ENCODE measurements at places on chromosomes 4 and X.
A peak's percentile ranks its signal among the peaks of the same experiment; 100 is the strongest.

GRCh38 chr4:123299212-123299691 is 97.3 kb upstream of the SPRY1 start:
- ATAC-seq: no peak

DNA sequence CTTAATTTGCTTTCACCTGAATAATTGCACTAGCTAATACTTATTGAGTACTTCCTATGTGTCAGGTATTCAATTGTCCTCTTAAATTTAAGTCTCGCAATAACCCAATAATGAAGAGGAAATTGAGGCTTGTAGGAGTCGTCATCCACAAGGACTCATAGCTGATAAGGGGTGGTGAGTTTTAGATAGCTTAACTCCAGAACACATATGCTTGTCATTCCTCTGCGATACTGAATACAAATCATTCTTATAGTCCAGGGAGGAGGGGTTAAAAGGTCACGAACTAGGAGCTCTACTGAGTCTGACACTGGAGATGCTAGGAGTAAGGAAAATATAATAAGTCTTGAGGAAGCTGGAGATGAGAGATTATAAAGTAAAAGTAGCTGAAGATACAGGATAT is 1.4 kb upstream of the PACRGL start:
- no peak for ATAC-seq

GRCh38 chr4:36163198-36163597 is 81.1 kb downstream of the ARAP2 start:
- no peak for ATAC-seq

DNA sequence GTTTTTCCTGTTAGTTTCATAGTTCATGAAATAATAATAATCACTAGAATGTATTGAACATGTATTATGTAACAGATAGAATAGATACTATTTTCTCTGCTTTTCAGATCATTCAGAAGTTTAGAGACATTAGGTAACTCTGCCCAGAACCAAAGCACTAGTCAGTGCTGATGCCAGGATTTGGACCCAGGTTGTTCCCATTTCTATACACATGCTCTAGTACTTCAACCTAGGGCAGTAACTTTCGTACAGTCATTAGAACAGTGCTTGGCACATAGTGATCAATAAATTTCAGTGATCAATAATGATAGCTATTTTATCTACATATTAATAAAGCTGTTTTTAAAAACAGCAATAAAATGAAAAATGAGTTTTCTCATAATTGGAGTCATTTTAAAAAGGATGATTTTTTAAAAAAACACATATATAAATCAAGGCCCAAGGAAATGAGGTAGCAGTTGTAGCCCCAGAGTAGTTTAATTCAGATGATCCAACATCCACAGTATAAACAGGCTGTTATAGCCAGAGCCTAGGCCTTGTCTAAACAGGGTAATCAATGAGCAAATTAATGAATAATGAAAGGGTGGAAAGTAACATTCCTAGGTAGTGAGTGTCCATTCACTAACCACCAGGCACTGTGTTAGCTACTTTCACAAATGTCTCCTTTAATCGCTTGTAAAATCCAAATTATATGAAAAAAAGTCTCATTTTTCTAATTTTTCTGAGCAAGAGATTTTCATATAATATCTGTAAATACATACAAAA is 25.6 kb downstream of the TXK start:
- ATAC-seq: no peak

- peak; percentile 43 for ATAC-seq
Observed at GRCh38 chr4:54746218-54746617, 88.5 kb downstream of the KIT start.

DNA sequence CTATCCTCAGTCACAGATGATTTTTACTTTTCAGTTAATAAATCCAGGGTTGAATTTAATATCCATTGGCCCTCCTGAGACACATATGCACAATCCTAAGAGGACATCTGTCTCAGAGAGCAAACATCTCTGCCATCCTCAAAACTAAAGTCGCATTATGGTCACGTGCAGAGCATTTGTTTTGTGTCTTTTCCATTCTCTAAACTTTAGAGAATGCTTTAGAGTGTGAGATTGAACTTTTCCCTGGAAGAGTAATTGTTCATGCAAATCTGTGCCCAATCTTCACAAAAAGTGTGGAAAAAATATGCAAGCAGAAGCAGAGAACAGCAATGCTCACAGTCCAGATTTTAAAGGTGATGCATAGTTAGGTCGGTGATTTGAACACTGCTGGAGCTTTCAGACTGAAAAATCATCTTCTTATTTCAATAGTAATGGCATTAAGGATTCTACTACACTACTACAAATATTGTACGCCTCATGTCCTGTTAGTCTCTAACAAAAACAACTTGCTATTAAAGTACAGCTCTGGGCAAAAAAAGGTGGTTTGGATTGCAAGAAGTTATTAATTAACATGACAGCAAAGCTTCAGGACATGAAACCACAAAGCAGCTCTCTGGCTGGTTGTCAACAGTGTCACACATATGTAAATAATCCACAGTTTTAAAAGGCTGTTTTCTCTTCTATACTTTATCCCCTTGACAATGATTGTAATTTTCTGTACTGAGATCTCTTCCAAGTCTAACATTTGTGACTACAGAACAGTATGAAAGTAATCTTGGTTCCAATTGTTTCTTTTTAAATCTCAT is 19.9 kb downstream of the DCHS2 start:
- ATAC-seq: no peak

GRCh38 chr4:169098054-169098497 is 88.0 kb upstream of the CBR4 start:
- peak; percentile 46 for ATAC-seq

- ATAC-seq: no peak
Observed at GRCh38 chr4:80140194-80140593, 57.1 kb upstream of the PRDM8 start.

DNA sequence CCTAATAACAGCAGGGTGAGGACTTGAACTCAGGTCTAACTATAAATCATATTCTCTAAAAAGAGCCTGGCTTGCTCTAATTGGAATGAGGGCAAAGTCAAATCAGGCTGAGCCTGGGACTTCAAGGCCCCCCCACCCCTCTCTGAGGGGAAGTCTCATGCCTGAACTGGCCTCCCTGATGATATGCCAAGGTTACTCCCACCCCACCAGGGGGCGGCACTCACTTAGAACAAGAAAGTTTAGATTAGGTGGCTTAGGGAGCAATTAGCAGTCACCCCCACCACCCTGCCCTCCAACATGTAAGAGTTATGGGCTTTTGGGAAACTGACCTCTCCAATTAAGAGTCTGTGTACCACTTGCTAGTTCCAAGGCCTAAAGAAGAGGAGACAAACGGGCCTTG is 2.7 kb downstream of the FOXO4 start:
- peak; percentile 54 for ATAC-seq

GRCh38 chr4:168362025-168362401 is 43.5 kb upstream of the DDX60 start:
- no peak for ATAC-seq

GRCh38 chr4:172124656-172125308 is 311.6 kb downstream of the GALNTL6 start:
- ATAC-seq: no peak

DNA sequence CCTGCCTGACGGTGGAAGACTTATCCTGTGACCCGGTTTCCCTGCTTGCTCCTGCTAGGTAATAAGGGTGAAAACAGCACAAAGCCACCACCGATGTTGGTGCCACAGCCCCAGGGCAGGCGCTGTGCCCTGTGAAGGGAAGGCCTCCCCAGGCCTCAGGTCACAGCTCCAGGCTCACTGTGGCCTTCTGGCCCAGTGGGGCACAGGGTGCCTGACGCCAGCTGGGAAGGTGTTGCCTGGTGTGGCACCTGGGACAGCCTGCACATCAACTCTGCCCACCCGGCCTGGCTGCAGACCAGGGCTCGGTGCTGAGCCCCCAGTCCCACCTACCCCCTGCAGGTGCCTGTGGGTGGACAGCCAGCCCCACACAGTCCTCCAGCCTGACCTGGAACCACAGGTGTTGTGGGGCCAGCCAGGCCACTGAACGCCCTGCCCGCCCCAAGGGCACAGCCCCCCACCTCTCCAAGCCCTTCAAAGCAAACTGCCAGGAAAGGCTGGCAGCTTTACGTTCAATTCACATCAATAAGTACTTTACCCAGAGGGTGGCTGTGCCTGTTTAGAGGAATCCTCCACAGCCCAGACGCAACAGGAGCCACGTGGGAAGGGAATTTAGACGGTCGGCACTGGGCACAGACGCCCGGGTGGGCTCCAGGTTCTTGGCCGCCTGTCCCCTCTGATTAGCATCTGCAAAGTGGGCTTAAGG is 54.3 kb downstream of the ZFYVE28 start:
- ATAC-seq: no peak

DNA sequence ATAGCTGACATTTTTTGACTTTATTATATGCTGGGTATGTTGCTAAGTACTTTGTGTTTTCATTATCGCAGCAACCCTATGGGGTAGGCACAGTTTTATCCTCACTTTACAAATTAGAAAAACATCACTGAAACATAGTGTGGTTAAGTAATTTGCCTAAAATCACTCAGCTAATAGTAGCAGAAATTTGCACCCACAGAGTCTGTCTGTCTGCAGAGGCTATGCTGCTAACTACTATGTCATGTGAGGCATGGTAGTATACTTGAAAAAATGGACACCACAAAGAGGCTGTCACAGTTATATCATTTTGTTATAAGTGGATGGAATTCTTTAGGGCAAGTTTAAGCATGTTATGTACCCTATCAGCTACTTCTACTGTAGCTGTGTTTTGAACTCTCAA is 69.0 kb downstream of the STAG2 start:
- no peak for ATAC-seq

- no peak for ATAC-seq
Observed at GRCh38 chr4:139535871-139536234, 20.2 kb downstream of the SETD7 start.

DNA sequence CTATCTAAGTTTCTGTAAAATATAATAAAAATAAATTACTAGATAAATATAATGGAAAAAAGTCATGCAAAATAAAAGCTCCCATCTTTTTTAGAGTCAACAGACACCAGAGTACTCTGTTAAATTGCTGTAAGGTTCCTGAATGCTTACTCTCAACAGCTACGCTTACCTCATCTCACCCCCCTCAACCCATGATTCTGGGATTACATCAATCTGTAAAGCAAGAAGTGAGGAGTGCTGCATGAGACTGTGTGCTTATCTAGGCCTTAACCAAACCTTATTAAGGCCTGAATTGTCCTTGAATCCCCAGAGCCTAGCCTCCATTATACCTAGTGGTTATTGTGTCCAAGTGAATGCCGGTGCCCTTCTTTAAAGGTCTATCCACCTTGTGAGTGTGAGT is 735.8 kb downstream of the RPA4 start:
- no peak for ATAC-seq

DNA sequence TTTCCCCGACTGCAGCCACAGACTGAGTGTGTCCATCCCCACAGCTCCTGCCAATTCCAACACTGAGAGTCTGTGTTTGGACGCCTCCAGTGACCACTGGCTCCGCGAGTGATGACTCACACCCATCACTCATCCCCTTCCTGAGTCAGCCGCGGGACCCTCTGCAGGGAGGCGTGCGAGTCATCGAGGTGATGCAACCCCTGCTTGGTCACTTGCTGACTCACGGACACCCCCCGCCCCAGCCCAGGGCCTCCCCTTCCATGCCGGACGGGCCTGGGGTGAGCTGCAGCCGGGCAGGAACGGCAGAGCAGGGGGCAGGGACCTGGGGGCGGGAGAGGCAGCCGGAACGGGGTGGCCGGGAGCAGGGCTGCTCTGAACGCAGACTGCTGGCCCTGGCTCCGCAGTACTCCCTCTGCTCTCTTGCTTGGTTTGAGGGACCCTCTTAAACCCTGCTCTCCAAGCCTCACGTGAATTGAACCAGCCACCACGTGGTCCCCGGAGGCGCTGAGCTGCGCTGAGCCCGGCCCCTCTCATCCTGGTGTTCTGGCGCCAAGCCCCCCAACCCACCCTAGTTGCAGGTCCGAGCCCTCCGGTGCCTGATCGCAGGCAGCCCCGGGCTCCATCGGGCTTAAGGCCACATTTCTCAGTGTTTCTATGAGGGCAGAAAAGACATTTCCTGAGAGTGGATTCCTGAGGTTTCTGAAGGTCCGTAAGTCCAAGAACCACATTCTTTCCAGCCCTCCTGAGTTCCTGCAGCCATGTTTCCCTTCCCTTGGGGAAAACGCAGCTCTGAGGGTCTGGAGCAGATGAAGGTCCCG is 32.4 kb downstream of the FGFRL1 start:
- ATAC-seq: peak; percentile 52

DNA sequence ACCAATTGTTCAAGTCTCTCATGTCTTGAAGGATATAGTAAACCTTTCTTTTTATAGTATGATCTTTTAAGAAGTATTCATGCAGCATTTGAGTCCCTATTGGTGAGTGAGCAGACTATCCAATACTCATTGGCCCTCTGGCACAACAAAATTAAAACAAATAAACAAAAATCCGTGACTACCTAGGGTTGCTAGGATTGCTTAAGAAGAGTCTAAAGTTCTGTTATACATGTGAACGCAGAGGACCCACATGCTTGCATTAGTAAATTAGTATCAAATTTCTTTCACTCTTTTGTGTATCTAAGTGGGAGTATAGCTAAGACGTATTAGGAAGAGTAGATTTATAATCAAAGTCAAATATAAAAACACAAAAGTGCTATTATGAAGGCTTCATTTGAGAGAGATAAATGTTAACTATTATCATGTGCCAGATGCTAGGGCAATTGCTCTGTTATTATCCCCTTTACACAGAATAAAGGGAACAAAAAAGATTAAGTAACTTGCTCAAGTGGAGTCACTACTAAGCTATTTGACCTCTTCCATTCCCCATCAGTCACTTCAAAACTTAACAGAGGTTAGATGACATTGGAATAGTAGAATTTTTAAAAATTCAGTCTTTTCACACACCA is 29.2 kb upstream of the LARP1B start:
- ATAC-seq: no peak

DNA sequence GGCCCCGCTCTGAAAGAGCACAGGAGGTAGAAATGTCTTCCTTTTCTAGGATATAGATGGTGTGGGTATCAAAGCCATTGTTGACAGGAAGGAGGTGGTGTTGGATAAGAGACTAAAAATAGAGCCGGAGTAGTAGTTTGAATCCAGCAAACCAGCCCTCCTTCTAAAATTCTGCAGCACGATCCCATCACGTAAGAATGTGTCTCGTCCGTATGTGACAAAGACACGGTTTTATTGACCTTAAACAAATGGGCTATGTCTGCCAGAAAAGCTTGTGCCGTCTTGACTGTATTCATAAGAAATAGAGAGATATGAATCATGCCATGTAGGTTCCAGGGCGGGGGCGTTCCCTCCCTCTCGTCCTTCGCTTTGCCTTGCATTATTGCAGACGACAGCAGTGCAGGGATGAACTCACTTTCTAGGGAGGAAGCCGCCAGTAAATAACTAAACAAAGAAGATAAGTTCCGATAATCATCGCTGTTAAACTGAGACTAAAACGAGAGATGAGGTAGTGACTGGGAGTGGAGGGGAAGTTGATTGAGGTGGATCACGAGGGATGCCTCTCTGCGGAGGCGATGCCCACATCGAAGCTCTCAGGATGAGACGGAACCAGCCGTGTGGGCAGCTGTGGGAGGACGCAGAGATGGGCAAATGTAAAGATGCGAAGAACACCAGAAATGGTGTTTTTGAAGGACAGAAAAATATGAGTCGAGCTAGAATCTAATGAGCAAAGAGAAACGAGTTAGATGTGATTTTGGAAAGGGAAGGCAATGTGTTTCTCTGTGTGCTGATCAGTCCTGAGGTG is 3.4 kb downstream of the TENM3 start:
- no peak for ATAC-seq

All from activated CD4-positive, CD25-positive, alpha-beta regulatory T cell treated with anti-CD3 and anti-CD28 coated beads, Interleukin-2, amount 50 U/mL, for 24 hours (primary cell).